ENCODE measurements at places on chromosomes 11 and 22.

DNA sequence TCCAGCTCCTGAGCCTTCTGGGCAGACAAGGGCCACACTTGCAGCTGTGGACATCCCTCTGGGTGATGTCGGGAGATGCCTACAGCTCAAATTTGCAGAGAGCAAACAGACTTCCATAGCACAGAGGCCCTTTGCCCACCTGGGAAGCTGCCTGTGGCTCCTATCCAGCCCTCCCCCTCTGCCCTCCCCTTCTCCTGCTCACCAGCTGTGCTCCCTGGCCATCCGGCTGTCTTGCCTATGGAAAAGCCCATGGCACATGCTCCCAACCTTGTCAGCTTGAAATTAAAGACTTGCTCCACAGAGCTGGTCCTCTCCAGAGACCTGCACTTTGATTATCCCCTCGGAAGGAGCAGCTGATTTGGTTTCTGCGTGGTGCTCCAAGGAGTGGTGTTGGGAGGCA lies 118.9 kb upstream of the NECTIN1 start:
- no peak for DNase-seq

DNA sequence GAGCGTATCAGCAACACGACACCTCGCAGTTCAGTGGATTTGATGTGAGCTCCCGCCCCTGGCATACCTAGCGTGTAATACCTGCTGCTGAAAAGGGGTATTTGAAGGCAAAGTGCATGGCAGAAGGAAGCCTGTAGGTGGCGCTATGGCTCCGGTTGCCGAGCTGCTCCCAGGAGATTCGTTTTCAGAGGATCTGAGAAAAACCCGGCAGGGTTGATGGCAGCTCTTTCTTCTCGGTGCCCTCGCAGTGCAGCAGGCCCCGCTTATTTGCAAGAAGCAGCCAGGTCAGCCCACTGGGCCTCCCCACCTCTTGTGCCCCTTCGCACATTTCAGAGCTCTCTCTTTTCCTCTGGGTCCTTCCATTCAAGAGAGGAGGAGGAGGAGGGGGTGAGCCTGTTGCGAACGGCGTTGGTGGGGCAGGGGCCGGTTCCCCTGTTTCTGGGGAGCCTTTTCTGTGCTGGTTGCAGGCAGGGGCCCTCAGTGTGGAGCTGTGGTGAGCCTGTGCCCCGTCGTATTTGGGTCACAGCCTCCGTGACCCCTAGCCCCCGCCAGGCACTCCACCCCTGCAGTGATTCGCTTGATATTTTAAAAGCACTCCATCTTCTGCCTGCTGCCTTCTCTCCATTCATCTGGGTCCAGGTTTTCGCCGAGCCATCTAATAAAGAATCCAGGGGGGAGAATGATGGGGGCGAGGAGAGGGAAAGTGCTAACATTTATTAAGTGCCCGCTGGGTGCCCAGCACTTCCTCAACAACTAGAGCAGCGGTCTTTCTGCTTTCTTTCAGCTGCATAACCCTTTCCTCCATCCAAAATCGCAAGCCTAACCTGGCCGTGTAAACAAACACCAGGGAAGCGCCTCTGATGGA lies 85.3 kb upstream of the SYT13 start:
- peak; percentile 83 for DNase-seq

GRCh38 chr22:25492841-25493734 lies 71.4 kb upstream of the GRK3 start:
- no peak for DNase-seq

GRCh38 chr11:16034074-16034473 lies 322.3 kb downstream of the SOX6 start:
- peak; percentile 15 for DNase-seq

- no peak for DNase-seq
Observed at GRCh38 chr22:32570501-32570900, 95.9 kb downstream of the FBXO7 start.

DNA sequence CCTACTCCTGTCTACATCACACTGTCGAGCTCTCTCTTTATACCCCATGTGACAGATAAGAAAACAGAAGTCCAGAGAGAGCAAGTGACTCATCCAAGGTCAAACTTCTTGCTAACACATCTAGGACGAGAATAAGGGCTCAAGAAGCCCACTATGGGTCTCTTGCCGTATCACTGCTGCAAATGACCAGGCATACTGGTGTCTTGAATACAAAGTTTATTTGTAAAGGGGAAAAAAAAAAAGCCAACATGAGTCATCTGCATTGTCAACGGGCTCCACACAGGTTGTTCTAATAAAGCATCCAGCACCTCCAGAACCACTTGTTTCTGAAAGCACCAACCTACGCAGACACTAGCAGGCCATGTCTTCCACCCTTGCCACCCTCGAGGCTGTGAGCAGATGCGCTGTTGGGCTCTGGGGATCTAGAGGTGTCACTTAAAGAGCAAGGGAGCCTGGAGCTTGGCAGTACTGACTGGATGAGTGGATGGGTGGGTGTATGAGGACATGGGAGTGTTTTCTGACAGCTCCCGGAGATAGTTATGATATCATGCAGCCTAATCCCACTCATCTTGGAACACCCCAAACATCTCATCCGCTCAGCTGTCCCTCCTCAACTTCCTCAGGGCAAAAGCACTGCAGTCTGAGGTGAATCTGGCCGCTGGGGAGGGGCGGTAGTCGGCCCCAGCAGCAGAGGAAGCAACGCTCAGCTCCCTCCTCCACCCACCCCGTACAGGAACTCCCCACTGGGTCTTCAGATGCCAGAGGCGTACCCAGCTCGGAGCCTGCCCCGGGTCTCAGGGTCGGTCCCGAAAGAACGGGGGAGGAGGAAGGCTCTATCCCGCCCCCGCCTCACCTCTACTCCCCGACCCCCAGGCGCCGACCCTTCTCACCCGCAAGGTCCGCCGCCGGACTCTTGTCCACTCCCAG lies 1.0 kb downstream of the SMCO4 start:
- DNase-seq: peak; percentile 64

DNA sequence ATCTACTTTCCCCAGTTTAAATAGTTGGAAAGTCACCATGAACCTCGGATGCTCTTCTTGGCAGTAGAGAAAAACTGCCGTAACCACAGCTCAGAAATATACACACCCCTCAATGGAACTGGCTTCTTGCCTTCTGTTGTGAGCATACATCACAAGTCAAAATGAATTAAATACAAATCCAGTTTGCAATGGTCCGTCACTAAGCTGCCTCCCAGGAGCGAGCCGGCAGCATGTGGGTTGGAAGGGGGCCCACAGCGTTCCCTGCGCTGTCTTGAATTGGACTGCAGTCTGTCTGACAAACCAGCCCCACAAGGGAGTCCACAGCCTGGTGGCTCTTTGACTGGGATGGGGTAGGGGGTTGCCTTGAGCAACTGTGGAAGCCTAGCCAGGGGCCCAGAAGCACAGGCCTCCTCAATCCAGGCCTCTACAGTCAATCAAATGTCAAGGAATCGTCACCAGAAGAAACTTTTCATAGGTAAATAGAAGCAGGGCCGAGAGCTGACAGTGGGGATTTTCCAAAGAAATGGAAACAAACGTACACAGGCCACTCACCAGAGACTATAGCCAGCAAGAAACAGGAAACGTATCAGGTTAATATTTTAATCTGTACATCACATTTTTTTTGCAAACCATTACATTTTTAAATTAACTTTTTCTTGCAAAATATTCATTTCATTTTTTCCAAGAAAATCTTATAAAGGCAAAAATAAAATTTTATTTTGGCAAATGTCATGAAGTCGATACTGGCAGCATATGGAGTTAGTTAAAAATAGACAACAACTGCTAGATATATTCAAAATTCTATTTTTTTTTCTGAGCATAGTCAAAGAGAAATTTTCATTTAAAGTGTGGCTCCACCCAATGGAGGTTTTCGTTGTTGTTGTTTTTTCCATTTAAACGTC lies 38.5 kb downstream of the C11orf58 start:
- DNase-seq: peak; percentile 89

DNA sequence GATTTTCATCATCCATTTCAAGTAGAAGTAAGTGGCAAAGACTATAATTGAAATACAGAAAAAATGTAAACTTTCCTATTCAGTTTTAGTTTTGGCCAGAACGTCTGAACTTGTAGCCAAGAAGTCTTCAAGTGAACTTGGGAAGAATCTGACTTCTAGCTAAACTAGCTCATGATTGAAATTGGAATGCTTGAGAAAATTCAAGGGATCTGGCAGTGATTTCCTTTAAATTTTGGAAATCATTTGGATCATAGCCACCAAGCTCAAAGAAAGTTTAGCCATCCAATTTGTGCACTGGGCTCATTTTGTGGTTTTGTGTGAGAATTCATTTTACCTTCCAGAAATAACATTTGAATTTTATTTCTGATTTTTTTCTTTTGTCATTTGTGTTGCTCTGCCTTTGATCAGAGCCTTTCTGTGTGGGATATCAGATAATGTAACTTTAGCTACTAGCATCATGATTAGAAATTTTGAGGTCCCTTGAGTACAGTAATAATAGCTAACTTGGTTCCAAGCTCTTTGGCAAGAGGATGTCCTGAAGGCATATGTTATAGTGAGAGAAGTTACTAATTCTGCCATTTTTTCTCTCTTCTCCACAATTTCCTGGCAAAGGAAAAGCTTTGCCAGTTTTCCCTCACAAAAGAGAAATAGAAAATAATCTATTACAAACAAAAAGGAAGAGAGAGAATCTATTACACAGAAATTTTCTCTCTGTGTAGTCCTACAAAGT lies 2123.7 kb upstream of the RAG2 start:
- no peak for DNase-seq

DNA sequence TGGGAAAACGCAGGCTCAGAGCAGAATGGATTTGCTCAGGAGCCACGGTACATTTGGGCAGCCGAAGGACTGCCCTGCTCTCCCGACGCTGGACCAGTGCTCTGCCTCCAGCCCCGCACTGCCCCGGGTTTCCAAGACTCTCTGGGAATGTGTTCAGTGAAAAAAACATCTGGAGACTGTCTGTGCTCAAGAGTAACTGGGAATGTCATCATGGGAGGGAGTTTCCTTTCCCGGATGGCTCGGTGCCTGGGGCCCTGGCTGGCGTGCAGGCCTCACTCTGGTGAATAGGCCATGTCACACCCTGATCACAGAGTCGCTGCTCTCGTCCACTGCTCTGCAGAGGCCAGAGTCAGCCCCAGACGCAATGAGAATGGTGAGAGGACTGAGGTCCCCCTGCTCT lies 9.8 kb upstream of the APOL6 start:
- DNase-seq: peak; percentile 92

GRCh38 chr22:45420011-45420410 lies 6.5 kb downstream of the RIBC2 start:
- no peak for DNase-seq

GRCh38 chr11:31959716-31960115 lies 131.2 kb upstream of the RCN1 start:
- no peak for DNase-seq

DNA sequence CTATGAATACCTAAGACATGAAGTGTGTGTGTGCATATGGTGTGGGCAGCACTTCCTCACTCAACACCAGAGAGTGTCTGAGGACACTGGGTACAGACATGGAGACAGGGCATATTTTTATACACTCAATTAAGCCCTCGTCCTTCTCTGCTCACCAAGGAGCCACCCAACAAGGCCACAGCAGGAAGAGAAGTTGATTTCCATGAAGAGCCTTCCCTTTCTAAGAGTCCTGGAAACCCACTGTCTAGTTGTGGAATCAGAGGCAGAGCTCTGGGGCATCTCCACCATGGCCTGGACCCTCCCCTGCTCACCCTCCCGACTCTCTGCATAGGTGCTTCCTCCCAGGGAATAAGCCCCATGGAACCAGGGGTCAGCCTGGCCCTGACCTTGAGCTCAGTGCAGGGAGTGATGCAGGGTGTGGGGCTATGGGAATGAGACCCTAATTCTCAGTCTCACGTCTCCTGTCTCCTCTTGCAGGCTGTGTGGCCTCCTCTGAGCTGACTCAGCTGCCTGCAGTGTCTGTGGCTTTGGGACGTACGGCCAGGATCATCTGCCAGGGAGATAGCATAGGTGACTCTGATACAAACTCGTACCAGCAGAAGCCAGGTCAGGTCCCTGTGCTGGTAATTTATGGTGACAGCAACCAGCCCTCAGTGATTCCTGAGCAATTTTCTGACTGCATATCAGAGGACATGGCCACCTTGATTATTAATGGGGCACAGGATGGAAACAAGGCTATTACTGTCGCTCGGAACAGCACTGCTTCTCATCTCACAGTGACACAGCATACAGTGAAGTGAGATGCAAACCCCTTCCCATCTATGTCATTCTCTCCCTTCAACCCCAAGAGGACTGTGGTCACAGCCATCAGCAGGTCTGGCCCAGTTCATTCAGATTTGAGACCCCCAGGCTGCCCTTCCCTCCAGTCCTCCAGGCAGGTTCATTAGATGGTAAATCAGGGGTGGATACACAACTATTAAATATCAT lies 14.6 kb upstream of the IGLL5 start:
- no peak for DNase-seq
